HCT116 (cell line): ENCODE measurements at places on chromosomes 1 and 21.
A peak's percentile ranks its signal among the peaks of the same experiment; 100 is the strongest.

DNA sequence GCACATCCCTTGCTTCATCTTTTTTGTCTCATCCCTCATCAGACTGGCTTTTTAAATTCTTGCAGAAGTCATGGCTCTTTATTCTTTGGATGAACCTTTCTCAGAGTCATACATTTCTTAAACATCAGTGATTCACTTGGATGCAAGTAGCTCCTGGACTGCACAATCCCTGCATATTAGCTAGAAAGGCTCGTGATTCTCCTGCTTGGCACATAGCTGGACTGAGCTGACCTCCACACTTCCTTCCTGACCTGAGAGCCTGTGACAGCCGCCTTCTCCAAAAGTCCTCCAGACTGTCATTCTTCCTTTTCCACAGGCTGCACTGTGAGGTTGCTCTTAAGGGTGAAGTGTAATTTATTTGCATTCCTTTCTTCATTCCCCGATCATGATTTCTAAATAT, 109.4 kb downstream of the RGL1 start:
- no peak for DNase-seq

DNA sequence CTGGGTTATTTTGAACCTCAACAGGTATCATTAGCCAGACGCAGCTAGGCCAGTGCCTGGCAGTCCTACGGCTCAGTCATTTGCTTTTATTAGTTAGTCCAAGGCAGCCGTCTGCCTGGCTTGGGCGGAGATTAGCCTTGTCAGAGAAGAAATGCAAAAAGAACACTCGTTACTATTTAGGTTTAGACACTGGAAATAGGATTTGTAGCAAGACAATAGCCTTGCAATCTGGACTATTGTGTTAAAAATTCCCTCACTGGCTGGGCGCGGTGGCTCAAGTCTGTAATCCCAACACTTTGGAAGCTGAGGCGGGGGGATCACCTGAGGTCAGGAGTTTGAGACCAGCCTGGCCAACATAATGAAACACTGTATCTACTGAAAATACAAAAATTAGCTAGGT, 11.0 kb upstream of the PRKCZ start:
- no peak for DNase-seq

GRCh38 chr1:167685844-167686243, 35.9 kb upstream of the MPZL1 start:
- no peak for DNase-seq

DNA sequence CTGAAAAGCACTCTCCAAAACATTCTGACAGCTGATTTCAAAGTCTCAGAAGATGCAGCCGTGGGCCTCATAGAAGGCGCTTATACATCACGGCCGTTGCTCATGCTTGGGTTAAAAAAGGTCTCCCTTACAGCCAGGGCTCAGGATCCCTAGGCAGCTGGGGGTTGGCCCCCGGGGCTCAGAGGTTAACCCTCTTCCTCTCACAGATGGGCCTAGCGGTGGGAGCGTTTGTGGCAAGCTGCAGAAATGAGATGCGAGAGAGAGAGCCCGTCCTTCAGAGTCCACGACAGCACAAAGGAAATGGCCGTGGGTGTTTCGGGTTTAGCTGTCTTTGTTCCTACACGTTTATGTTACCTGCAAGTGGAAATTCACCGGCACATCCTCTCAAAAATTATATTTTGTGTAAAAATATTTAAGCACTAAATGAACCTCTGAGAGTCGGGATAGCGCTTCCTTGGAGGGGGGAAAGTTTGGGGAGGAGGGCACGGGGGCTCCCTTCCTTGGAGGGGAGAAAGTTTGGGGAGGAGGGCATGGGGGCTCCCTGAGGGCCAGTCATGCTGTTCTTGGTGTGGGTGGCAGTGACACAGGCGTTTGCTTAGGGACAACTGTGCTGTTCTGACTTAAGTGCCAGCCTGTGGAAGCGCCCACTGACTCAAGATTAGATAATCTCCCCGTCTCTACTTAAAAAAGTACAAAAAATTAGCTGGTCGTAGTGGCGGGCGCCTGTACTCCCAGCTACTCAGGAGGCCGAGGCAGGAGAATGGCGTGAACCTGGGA, 20.5 kb upstream of the PRDM15 start:
- no peak for DNase-seq

DNA sequence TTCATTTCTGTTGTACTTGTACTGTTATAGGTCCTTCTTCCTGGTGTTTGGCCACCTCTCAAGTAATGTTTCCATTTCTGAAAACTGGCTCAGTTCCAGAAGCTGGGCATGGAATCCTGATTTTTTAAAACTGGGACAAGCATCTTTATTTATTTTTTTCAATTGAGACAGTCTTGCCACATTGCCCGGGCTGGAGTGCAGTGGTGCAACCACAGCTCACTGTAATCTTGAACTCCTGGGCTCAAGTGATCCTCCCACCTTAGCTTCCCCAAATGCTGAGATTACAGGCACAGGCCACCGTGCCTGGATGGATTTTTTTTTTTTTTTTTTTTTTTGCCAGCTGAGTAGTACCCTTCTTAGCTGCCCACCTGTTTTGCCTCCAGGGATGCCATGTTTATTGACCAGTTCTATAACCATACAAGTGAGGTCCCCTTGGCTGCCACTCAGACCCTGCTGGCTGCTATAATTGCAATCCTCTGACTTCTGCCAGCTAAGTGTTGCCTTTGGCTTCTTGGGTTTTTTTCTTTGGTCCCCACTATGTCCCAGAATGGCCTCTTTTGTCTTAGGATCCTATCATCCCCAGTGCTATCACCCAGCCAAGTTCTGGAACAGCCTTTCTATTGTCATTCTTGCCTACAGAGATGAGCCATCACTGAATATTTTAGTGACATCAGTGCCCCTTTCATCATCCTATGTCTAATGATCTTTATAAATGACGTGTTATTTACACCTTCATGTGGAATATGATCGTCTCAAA, 3.9 kb upstream of the DIP2A start:
- no peak for DNase-seq

- DNase-seq: no peak
Observed at GRCh38 chr1:228304766-228305395, 97.0 kb downstream of the OBSCN start.

- no peak for DNase-seq
Observed at GRCh38 chr1:87231703-87232367, 96.8 kb upstream of the LMO4 start.

- DNase-seq: no peak
Observed at GRCh38 chr1:16248007-16248436, 11.0 kb upstream of the CPLANE2 start.

GRCh38 chr21:40686526-40686925, 160.4 kb downstream of the DSCAM start:
- DNase-seq: no peak

DNA sequence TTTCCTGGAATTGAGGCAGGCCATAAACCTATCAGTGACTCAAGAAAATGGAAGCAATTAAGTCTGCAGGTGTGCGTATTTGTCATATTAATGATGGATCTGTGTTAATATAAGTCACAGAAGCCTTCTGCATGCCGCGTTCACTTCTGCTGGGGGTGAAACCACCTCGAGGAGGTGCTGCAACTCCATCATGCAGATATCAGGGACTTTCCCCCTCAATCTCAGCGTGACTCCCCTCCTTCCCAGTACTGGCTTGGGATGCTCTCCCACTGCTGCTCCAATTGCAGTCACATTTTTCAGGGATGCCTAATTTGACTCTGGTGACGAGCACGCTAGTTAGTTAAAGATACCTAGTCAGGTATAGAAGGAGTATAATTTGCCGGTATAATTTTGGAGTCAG, 87.5 kb downstream of the ASTN1 start:
- DNase-seq: no peak

GRCh38 chr21:36035381-36035791, 24.9 kb downstream of the SETD4 start:
- no peak for DNase-seq

DNA sequence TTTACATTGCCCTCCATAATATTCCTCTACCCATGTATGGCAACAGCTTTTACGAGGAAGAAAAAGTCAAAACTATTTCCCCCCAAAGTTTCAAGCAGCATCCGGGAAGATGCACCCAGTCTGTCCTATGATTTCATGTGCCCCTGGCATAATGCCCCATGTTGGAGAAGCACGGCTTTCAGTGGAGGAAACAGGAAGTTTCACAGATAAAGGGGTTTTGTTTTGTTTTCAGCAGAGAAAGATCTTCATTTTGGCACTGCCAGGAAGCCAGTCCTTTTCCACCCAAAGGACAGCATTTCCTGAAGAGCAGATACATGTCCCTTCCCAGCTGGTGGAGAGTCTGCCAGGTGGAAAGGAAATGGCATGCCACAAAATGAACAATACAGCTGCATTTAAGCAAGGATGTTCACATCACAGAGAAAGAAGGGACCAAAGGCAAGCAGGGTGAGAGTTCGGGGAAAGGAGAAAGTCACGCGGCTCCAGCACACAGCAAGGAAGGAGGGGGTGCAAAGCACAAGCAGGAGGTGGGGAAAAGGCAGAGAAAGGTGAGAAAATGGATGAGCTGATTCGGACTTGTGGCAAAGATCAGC, 95.3 kb upstream of the HIVEP3 start:
- no peak for DNase-seq

GRCh38 chr1:203216274-203217138, 13.0 kb downstream of the CHIT1 start:
- DNase-seq: peak; percentile 60

- DNase-seq: no peak
Observed at GRCh38 chr1:215458562-215458961, 108.5 kb upstream of the KCTD3 start.

GRCh38 chr1:246978281-246978680, 29.6 kb downstream of the ZNF695 start:
- DNase-seq: no peak

GRCh38 chr21:34266351-34266750, 97.5 kb upstream of the KCNE2 start:
- DNase-seq: no peak

GRCh38 chr21:23160914-23161313, 2162.7 kb downstream of the NCAM2 start:
- no peak for DNase-seq

DNA sequence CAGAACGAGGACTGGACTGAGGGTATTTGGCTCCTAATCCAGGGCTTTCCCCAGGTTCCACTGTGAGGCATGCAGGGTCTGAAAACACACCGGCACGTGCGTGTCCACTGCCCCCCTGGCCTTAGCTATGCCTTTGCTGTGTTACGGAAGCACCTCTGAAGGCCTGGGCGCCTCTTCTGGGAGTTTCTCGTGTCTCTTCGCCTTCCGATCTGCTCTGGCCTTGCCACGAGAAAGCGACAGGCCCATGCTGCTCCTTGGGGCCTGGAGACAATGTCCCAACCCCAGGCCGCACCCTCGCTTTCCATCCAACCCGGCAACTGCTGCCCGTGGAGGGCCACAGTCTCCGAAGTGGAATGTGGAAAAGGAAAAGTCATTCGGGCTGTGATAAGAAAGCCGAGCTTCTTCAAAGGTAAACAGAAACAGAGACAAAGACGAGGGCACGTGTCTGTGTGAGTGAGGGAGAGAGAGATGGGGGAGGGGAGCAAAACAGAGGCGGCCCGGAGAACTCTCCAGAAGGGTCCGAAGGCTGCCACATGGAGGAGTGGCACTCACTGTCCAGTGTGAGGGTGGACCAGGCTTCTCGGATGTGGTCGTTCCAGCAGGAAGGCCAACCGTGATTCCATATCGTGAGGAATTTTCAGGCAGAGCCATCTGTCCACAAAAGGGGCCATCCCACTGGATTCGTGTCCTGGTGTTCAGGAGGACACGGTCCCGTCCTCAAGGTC, 3.4 kb upstream of the UMODL1 start:
- DNase-seq: no peak

DNA sequence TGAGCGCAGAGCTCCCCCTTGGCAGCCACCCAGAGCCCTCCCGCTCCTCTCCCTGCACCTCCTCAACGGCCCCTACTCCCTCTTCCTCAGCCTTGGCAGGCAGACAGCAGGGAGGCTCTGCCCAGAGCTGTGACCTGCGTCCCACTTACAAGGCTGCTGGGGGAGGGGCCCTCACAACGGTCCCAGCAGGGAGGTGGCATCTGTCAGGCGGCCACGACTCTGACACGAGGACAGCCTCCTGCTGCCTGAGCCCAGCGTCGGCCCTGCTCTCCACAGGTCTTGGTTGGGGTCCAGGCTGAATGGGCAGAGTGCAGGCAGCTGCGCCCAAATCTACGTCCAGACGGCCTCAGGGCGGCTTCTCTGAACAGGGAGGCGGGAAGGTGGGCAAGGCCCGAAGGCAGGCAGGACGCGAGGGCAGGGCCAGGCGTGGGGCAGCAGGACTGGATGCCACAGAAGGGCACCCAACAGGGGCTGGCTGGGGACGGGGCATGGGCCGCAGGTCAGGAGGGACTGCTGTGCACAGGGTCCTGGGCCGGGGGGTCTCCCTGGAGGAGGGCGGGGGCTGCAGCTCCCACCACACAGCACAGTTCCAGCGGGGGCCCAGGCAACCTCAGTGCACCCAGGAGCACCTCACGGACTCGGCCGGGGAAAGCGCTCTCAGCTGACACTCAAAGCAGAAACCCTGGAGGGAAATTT, 7.5 kb downstream of the SLC19A1 start:
- DNase-seq: no peak

DNA sequence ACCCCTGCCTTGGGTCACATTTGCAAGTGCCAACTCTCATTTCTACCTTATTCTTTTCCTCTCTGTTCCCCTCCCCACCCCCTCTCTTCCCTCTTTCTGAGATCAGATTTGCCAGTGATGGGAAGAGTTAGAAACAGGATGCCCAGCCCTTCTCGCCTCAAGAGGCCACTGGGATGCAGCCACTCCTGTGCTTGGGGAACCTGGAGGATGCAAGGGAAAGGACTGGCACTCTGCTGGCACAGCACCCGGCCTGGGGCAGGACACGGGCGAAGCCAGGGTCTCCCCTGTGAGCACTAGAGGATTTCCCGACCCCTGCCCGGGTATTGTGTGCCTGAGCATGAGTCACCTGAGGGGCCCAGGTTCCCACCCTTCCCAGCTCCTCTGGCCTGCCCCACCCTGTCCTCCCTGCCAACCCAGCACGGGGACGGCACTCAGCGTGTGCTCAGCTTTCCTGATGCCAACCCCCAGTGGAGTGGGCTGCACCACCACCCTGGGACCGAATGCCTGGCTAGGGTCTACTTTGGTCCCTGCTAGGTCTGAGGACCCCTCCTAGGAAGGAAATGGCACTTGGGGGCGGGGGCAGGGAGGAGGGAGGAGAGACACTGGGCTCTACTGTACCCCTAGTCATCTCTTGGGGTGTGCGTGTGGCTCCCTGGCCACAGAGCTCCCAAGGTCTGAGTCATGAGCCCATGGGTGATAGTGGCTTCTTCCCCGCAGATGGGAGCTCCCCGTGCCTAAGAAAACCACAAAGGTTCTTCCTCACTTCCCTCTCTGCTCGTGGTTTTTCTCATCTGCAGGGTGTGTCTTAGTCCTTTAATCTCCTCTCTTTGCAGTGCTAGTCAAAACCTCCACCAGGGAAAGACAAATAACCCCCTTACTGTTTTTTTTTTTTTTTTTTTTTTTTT, 12.4 kb downstream of the LMNA start:
- DNase-seq: peak; percentile 70

- DNase-seq: no peak
Observed at GRCh38 chr21:25776440-25776839, 41.7 kb downstream of the GABPA start.
